ENCODE measurements at places on chromosomes 1 and 21.

DNA sequence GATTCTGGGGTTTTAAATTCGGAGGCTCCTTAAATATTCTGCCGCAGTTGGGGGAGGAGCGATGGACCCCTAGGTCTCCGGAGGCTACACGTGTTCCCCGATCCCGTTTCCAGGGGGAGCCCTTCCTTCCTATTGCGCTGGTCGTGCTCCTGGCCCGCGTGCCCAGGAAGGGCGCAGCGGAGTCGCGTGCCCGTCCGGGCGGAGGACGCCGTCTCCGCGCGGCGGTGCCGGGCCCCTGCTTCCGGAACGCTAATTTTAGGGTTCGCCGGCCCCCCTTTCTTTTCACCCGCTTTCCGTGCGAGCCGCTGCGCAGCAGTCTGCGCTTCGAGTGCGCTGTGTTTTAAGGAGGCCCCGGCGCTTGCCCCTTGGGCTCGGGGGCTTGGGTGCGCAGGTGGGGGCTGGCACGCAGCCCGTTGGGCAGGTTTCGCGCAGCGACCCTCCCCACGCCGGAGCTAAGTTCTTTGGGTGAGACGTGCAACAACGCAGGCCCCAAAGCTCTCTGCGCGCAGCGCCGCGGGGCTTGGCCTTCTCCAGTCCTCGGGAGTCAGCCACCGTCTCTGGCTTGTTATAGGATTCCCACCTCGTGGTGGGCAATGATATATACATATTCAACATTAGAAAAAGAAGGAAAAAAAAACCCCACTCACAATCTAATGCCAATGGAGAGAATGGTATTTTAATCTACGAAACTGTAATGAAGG lies 43.5 kb upstream of the DNAJC6 start:
- peak; percentile 12 for DNase-seq

DNA sequence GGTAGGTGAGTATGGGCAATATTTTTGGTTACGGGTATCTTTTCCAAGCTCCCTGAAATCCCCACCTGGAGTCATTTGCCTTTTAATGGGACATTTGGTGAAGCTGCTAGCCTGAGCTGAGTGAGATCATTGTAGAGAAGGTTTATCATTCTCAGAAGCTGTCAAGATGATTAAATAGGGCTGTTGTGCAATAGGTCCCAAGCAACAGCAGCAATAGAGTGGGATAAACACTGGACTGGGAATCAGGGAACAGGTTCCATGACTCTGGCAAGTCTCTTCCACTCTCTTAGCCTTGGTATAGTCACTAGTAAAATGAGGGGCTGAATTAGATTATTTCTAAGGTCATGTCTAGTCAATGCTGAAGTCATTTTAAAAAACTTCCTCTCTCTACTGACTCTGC lies 30.3 kb upstream of the FAM78B start:
- DNase-seq, result no peak

DNA sequence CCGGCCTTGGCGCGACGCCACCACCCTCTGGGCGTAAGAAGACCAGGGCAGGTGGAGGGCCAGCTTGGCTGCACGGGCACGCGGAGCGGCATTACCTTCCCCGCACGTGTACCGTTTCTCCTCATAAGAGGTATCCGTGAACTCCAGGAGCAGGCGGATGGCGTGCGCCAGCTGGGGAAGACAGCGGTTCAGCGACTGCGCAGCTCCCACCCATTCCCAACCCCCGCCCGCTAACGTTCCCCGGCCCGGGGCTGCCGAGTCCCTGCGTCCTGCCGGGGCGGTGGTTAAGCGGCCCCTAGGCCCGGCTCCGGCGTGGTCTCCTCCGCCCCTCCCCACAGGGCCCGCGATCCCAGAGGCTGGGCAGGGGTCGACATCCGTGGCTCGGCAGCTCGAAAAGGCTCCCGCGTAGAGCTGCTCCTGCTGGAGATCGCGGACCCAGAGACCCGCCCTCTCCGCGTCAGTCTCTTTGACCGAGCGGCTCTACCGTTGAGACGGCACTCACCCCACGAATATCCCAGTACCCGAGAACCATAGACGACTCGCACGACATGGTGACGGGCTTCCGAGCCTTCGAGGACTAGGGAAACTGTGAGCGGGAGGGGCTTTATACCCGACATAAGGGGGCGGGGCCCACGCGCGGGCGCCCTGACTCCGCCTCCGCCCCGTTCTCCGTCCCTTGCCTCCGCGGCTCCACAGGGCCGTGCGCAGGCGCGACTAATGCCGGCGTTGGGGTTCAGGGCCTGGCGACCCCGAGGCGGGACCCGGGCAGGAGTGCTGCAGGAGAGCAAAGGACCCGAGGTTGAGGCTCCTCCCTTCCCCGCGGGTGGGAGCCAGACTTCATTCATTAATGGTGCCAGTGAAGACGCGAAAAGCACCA lies 862 bp downstream of the GSTM3 start:
- DNase-seq, result peak; percentile 78

- DNase-seq, result no peak
Measured at GRCh38 chr1:55474168-55474786, 259.1 kb upstream of the USP24 start.

GRCh38 chr1:225435487-225435886 lies 7.6 kb upstream of the LBR start:
- no peak for DNase-seq

- no peak for DNase-seq
Measured at GRCh38 chr1:29909962-29910361, 673.6 kb downstream of the PTPRU start.

DNA sequence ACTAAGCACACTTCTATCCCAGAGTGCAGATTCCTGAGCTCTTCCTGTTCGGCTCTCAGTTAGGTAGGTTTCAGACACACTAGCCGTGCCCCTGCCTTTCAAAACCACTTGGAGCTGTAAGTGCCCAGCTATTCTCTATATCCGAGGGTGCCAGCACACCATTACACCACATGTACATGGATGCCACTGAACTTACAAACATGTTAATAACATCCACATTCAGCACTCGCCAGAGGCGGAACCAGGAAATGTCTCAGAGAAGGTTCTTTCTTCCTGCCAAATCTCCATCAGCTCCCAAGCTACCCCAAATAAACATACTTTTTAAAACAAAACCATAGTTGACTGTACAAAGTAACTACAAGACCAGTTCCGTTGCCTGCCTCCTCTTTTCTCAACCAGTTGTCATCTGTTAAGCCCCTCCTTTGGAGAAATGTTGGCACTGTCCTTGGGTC lies 78.4 kb upstream of the CTTNBP2NL start:
- no peak for DNase-seq

DNA sequence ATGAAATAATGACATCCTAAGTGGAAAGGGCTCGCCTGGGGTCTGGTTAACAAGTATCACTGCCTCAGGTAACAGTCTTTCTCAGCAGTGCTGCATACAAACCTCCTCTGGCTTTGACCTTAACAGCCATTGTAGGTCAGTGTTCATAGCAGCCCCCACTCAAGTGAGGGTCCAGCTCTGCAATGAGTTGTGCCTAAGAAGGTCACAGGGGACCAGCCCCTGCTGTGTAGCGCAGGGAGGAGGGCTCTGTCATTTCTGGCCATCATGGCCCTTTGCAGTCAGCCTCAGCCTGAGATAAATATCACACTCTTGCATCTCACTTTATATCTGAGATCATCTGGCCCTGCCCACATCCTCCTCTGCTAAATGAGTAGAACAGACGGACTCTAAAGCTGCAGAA lies 18.1 kb upstream of the MYSM1 start:
- peak; percentile 48 for DNase-seq

GRCh38 chr1:182279724-182280503 lies 111.7 kb downstream of the GLUL start:
- DNase-seq, result no peak

DNA sequence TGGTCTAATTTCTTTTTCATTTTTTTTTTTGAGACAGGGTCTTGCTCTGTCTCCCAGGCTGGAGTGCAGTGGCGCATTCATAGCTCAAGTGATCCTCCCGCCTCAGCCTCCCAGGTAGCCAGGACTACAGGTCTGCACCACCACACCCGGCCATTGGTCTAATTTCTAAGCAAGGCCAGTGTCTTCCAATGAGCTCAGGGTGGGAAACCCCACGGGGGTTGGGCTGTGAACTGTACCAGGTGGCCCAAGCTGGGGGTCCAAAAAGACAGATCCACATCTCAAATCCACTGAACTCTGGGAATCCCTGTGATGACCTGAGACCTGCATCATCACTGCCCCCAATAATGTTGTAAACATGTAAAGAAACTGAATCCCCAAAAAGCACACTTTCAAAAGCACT lies 79.5 kb downstream of the BCAR3 start:
- DNase-seq, result no peak

DNA sequence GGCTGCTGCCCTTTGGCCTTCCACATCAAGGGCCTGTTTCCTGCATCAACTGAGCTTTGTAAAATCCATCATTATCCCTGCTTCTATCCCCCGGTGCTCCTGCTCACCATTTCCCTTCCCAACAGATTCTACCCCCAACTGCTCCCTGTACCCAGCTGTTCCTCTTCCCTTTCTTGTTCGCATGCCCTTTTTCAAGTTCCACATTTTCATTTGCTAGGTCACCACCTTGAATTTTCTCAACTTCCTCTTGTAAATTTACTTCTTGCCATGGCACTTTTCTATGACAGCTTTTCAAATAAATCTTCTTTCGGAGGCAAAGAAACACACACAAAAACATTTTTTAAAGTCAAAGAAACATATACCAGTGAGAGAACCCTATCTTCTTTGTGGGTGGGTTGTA lies 330.5 kb upstream of the ADGRL2 start:
- no peak for DNase-seq

DNA sequence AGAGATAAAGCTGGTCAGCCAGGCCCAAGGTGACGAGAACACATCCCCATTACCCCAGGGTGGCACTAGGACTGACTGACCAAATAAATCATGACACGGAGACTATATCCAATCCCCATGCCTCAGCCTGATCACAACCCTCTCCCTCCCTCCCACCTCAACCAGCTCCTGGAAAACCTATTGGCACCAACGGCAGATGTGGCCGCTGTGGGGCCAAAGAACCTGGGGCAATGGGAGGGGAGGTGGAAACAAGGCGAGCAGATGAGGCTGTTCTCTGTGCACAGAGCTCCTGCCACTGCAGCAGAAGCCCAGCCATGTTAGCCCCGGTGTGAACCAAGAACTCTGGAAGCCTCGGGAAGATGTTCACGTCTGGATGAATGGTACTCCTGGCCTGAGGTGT lies 77.6 kb downstream of the CD247 start:
- no peak for DNase-seq

GRCh38 chr1:36735939-36736730 lies 253.4 kb upstream of the CSF3R start:
- DNase-seq, result no peak

DNA sequence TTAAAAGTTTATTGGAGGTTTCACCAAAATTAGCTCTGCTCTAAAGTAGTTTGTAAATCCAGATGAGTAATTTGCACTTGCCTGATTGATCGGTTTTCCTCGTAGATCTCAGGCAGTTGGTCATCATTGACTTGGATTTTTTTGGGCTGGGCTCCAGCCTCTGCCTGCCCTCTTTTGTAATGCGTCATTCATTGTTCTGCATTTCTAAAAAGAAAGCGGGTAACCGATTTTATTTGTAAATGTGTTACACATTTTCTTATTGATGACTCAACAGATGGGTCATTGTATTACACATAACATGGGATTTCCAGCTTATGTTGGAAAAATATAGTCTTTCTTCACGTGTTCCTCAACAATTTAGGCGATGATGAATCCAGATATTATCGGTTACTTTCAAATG lies 5.5 kb downstream of the ETS2 start:
- DNase-seq, result no peak

GRCh38 chr1:31181515-31182343 lies 58.0 kb downstream of the NKAIN1 start:
- no peak for DNase-seq

- no peak for DNase-seq
Measured at GRCh38 chr1:110408488-110408887, 994 bp upstream of the LAMTOR5 start.

- DNase-seq, result peak; percentile 3
Measured at GRCh38 chr1:21904704-21905520, 32.2 kb downstream of the HSPG2 start.
